Fibroblast of skin of left quadriceps (primary cell): ENCODE measurements at places on chromosomes 12 and 14.

GRCh38 chr14:75162631-75163030 is 13.8 kb downstream of the TMED10 start:
- no peak for DNase-seq

DNA sequence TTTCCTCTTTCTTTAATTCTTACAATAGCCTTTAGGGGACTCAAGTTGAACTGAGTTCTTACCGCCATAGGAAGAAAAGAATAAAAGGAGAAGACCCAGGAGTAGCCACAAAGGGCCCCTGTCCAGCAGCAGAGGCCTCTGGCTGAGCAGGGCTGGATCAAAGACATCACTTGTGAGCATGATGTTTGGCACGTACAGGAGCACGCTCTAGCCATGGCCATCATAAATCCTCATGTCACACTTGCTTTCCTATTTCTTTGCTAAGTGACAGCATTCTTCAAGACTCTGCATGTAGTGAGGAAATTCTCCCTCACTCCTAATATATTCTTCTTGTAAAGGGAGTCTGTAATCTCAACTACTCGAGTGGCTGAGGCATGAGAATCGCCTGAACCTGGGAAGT is 15.7 kb downstream of the CLEC4C start:
- no peak for DNase-seq

DNA sequence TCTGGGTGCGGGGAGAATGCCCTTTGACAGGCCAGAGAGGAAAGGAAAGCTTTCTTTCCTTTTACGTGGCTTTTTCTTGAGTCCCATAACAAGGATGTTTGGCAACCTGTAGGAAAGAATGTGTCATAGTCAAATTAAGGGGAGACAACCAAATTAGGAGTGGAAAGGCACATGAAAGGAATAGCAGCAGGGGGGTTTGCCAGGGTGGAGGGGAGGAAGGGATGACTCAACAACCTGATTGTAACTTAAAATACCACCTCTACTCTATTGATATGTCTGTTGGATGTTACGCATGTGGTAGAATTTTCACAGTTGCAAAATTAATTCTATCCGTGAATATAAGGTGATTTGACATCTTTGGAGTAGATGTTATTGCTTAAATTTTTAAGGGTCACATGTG is 28.5 kb upstream of the MYBPC1 start:
- no peak for DNase-seq

DNA sequence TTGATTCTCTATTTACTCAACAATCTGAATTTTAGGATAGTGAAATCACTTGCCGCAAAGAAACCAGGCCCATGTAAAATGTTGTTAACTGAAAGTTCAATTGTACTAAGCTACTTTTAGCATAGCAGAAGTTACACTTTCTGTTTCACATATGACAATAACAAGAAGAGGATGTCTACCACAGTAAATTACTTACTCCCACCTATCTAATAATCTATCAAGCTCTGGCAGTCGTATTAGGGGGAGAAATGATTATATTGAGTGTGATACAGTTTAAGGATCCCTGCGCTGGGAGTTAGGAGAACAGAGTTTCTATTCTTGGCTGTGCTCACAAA is 66.5 kb upstream of the CAND1 start:
- no peak for DNase-seq

GRCh38 chr14:27536748-27537147 is 938.9 kb upstream of the NOVA1 start:
- no peak for DNase-seq

GRCh38 chr12:46471404-46471803 is 98.8 kb upstream of the SLC38A2 start:
- no peak for DNase-seq

- DNase-seq, result no peak
Measured at GRCh38 chr12:68036642-68037041, 47.4 kb downstream of the IFNG-AS1 start.

- DNase-seq, result no peak
Measured at GRCh38 chr12:2373307-2373706, 320.5 kb downstream of the CACNA1C start.

DNA sequence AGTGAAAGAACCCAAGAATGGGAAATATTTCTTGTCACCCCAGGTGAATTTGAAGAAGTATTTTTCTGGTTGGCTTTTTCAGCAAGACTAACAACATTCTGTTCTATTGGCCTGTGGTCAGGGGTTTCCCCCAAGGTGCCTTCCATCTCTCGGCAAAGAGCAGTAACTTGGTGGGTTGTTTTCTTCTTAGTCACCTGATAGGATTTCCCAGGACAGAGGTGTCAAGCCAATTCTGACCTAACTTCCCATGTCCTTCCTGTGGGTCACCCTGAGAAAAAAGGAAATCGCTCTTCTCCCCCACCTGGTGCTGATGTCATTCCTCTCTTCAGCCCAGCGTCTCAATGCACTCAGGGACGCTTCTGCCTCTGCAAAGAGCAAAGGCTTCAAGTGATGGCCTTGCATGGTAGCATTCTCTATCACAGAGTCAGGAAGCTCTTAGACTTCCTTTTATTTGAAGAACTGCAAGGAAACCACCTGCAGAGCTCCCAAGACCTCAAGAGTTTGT is 16.1 kb upstream of the IFNG start:
- no peak for DNase-seq

GRCh38 chr12:29572938-29573337 is 75.5 kb upstream of the OVCH1 start:
- DNase-seq, result no peak
